ENCODE measurements at places on chromosomes 13 and 19.
A peak's percentile ranks its signal among the peaks of the same experiment; 100 is the strongest.

- DNase-seq: no peak
These were observed 208.0 kb downstream of the SPRY2 start for GRCh38 chr13:80132741-80133601.

GRCh38 chr13:108921238-108921637, 291.8 kb downstream of the MYO16 start:
- DNase-seq: no peak

GRCh38 chr13:87837522-87837921, 166.4 kb downstream of the SLITRK5 start:
- no peak for DNase-seq

DNA sequence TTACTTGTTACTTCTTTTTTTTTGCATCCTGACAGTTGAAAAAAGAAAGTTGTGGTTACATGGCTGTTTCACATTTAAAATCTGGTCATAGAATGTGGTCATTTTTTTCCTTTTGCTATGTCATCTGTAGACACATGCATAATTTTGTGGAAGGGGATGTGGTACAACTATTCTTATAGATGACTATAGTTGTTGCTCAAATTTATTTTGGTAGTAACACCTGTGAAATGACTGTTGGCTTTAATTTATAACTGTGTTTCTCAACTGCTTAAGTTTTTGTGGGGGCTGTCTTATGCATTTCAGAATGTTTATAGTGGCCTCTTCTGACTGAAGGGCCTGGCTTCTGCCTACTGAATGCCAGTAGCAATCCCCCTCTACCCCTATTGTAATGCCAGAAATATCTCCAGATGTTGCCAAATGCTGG, 130.5 kb downstream of the PAN3 start:
- DNase-seq: no peak

- DNase-seq: no peak
These were observed 375.1 kb downstream of the KLF5 start for GRCh38 chr13:73433890-73434289.

GRCh38 chr13:107867701-107868661, 347.4 kb downstream of the LIG4 start:
- DNase-seq: peak; percentile 85

GRCh38 chr19:16386619-16387240, 62.1 kb downstream of the KLF2 start:
- DNase-seq: peak; percentile 13

DNA sequence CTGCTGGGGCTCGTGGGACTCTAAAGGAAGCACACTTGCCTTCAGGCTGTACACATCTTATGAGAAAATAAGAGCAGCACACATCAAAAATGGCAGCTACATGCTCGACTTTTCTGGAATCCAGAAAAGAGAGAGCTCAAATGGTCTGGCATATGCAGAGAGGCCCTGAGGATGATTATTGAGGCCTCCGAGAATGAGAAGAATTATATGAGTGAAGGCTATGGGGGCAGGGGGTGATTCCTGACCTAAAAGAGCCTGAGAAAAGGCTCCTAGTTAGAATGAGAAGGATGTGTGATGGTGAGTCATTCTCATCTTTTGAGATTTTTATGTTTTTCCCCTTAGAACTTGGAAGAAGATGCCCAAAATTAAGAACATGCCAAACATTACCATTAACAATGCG, 97.1 kb downstream of the HSPH1 start:
- no peak for DNase-seq

DNA sequence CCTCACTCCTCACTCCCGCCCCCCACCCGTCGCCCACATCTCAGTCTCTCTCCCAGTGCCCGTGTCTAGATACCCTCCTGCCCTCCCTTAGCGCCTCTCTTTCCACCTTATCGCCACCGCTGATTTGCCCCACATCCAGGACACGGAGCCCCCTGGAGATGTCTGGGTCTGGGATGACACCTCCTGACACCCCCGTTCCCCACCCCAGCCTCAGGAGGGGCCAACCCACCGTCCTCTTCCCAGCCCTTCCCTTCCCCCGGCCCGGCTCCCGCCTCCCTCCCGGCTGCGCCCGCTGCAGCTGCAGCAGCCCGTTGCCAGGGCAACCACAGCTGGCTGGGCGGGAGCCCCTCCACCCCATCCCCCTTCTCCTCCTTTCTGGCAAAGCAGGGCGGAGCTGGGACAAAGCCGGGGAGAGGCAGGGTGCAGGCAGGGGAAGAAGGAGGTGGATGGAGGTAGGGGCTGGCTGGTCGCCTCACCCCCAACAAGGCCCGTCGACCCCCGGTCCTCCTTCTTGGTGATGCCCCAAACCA, 13.5 kb downstream of the DPF1 start:
- DNase-seq: peak; percentile 85

DNA sequence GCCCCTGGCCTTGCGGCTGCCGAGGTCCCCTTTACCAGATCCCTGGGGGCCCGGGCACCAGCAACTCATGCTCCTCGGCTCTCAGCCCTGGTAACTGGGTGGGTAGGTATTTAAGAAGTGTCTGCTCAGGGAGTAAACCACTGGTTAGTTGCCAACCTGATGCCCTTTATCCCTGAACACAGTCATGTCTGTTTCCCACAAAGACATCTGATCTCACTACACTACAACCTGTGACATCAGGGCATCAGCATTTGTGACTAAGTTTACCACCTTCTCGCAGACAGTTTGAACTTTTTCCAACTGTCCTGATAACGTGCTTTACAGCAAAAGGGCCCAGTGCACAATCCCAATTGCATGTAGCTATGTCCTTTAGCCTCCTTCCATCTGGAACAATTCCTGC, 22.0 kb downstream of the GGACT start:
- no peak for DNase-seq

- DNase-seq: no peak
These were observed 850 bp downstream of the KLF5 start for GRCh38 chr13:73059460-73060250.

DNA sequence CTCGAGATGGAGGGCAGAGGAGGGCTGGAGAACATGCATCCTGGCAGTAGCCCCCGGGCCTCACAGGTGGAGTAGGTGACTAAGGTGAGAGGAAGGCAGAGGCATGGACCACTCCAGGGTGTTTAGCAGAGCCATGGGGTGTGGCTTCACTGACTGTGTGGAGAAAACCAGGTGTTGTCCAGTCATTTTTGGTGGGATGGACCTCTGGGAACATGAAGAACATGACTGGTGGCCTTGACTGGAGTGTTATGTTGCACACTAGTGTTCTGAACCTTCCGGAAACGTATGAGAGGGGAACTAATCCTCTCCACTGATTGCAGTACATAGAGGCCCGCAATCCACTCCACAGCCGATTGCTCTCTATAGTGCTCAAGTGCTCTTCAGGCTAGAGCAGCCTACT, 16.9 kb downstream of the MED26 start:
- DNase-seq: no peak

- peak; percentile 56 for DNase-seq
These were observed 105.6 kb downstream of the SPRY2 start for GRCh38 chr13:80235166-80235966.

GRCh38 chr13:90552702-90553101, 794.8 kb upstream of the MIR17HG start:
- DNase-seq: no peak

DNA sequence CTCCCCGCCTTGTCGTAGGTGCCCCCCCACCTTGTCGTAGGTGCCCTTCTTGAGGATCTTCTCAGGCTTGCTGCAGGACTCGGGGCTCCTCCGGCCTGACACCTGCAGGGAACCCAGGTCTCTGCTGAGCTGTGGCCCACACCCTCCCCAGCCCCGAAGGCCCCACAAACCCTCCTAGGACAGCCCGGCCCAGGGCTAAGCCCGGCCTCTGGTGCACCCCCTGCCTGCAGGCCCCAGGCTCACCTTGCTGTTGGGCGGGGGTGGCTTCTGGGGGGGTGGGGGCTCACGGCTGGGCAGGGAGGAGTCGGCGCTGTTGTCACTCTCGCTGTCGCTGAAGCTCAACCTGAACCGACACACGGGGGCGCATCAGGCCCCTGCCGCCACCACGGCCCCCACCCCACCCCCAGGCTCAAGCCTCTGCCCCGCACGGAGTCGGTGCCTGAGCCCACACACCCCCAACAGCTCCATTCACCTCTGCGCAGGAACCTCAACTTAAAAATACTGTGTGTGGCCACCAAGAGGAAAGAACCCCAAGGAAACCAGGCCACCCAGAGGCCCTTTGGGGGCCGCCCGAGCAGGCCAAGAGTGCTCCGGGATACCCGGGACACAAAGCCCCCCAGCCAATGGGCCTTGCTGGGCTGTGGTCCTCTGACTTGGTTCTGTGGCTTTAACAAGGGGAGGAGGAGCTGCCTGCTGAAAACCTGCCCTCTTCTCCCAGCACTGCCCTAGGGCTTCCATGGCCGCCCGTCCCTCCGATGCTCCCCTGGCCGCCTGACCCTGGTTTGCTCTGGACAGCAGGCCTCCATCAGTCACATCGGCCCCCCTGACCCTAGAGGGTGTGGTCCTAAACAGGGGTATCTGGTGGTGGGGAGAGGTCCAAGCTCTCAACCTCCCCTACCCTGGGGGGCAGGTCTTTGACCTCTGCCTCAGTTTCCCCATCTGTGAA, 65.8 kb downstream of the MLLT1 start:
- no peak for DNase-seq
